Cerebellar nuclear complex (tissue), 1 donor: ENCODE measurements at places on chromosomes 1 and 21.

- no peak for DNase-seq
Measured at GRCh38 chr1:2121101-2121691, 71.0 kb downstream of the PRKCZ start.

DNA sequence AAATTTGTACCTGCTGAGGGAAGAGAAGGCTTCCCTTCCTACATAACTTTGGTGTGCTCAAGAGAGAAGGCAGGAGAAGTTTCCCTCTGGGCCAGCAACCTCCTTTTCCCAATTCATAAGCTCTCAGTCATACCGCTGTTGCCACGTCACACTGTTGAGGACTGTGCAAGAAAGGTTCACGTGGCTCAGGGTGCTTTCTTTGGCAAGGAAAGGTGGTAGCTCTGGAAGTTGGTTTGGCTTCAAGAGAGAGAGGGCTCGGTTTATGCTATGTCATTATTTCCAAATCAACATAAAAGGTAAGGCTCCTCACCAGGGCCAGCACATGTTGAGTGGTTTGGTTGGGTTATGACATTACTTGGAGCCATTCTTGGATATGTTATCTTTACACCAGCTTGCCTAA is 77.3 kb downstream of the TNFSF18 start:
- DNase-seq = no peak

DNA sequence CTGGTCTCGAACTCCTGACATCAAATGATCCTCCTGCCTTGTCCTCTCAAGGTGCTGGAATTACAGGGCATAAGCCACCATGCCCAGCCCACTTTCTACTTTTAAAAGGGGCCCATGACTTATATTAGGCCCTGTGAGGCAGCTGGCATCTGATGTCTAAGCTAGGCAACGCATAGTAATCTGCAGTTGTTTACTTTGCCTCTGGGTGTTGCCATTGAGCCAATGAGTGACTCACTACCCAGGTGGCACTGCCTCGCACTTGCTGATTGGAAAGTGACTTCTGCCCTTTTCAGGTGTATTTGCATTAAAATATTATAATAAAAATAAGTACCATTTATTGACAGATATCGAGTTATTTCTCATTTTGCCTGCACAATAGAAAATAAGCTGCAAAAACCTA is 84.9 kb downstream of the KIF14 start:
- no peak for DNase-seq

DNA sequence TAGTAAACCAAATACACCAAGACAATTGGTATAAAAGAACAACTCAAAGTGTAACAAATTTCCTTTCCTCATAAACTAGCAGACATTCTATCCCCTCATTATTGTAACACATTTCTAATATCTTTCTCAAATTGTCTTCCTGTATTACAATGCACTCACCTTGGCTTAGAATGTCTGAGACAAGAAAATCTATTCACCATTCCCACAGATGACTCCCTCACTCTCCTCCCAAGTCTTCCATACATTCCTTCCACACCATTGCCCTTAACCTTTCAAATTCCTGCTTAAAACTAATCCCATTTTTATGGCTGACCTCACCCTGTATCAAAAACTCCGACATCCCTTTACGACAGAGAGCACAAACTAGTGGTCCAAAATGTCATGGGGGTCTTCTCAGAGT is 56.0 kb downstream of the LTN1 start:
- DNase-seq = no peak

- no peak for DNase-seq
Measured at GRCh38 chr1:32989160-32990050, 24.8 kb upstream of the RNF19B start.

GRCh38 chr1:34924759-34925555 is 4.5 kb downstream of the DLGAP3 start:
- no peak for DNase-seq

GRCh38 chr1:69567652-69568420 is at the start of gene LRRC7:
TSS of gene LRRC7 (plus strand) at chr1:69567922. CDS start at chr1:69568640, 718 bp downstream.
- no peak for DNase-seq

- no peak for DNase-seq
Measured at GRCh38 chr1:58919959-58920321, 136.1 kb upstream of the JUN start.

- DNase-seq = no peak
Measured at GRCh38 chr1:157056269-157056668, 10.7 kb upstream of the ARHGEF11 start.

- no peak for DNase-seq
Measured at GRCh38 chr21:29718081-29718815, 221.5 kb downstream of the GRIK1 start.

GRCh38 chr1:78045926-78046778 is at the start of gene GIPC2:
TSS of gene GIPC2 (plus strand) at chr1:78045966. CDS start at chr1:78046095, 129 bp downstream.
- DNase-seq = no peak

- no peak for DNase-seq
Measured at GRCh38 chr1:1212780-1213344, 1.1 kb downstream of the TNFRSF4 start.

DNA sequence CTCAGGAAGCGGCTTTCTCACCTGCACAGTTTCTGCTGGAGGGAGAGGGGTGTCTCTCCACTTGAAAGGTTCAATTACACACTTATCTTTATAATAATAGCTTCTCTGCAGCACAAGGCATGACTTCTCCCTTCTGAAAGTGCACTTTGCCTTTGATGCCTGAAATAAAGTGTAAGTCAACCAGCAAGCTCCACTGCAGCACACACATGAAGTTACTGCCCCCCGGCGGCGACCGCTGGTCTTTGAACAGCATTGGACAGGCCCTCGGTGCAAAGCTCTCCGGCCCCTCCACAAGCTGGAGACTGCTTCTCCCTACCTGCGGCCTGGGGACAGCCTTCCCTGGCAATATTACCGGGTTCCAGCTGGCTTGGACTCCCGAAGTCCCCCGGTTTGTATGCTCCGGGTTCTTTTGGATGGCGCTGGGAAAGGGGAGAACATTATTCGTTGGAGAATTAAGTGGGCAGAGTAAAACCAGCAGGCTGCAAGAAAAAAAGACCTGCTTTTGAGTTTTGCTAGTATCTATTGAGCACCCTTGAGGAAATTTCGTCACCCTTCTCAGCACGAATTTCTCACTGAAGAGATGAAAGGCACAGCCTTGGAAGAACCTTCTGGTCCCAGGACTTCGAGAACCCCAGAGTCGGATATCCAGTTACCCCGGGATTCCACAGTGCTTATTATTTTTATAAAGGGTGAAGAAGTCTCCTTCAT is 11.8 kb downstream of the RCAN1 start:
- peak; percentile 3 for DNase-seq

- no peak for DNase-seq
Measured at GRCh38 chr1:210715072-210715471, 386.4 kb downstream of the HHAT start.

DNA sequence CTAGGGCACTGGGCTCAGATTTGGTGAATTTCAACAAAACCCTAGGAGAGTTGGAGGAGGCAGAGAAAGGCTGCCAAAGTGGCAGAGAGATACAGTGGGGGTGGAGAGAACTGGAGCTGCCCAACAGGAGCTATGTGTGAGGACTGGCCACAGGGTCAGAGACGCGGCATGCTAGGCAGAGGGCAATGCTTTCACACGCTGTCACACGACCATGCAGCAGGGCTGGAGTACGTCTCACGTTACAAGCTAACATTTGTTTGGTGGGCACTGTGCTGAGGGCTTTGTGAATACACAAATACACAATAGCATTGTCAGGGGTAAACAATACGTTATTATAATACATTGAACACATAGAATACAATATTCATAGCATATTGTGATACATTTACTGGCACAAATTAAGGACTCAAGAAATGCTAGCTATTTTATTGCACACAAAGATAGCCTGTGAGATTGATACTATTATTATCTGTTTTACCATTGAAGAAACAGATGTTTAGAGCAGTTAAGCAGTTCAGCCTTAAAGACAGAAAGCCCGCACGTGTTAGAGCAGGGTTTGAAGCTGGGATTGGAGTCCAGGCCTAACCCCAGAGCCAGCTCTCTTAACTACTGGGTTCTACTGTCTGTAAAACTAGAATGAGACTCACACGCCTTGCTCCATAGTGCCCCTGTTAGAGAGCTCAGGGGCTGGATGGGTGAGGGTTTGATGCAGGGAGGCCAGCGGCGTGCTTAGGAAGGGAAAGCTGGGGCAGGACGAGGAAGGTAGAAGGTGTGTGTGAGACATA is 4.5 kb downstream of the RAB7B start:
- DNase-seq = no peak

DNA sequence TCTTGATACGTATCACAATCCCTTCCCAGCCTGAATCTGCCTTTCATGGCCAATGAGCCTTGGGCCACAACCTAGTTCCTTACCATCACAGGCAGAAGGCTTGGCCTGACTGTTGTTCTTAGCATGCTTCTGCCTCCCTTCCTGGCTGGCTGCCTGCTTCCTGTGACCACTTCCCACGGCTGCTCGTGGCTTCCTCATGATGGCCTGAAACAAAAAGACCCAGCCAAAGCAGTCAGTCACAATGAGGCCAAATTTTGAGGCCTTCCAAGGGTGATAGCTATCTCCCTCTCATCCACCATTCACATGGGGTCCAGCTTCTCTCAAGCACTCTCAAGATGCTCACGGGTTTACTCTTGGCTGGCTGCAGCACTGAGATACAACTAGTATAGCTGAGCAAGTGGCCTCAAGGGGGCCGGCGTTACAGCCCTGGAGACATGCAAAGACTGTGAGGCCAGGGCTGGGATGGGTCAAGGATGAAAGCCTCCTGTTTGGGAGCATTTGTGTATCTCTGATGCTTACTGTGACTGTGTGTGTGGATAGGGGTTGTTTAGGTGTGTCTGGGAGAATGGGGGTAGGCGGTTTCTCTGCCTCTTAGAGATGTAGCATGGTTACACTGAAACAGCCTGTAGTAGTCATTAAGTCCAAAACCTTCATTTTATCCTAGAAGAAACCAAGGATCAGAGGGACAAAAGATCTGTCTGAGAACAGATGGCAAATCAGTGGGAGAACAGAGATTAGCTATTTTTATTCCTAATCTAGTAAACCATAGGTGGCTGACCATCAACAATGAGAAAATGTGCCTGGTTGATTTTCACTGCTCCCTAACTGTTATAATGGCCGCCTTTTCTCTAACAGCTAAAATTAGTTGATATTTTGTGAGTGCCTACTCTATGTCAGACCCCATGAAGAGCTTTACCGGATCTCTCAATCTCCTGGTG is 5.4 kb upstream of the TOE1 start:
- DNase-seq = peak; percentile 6

GRCh38 chr1:186473047-186473446 is 12.1 kb upstream of the PDC start:
- DNase-seq = no peak
